Urothelium cell line (cell line): ENCODE measurements at places on chromosomes 2 and 18.

- DNase-seq = no peak
Observed at GRCh38 chr2:219079417-219079816, 18.7 kb upstream of the IHH start.

GRCh38 chr2:239064891-239065290, 217.0 kb downstream of the TWIST2 start:
- no peak for DNase-seq

DNA sequence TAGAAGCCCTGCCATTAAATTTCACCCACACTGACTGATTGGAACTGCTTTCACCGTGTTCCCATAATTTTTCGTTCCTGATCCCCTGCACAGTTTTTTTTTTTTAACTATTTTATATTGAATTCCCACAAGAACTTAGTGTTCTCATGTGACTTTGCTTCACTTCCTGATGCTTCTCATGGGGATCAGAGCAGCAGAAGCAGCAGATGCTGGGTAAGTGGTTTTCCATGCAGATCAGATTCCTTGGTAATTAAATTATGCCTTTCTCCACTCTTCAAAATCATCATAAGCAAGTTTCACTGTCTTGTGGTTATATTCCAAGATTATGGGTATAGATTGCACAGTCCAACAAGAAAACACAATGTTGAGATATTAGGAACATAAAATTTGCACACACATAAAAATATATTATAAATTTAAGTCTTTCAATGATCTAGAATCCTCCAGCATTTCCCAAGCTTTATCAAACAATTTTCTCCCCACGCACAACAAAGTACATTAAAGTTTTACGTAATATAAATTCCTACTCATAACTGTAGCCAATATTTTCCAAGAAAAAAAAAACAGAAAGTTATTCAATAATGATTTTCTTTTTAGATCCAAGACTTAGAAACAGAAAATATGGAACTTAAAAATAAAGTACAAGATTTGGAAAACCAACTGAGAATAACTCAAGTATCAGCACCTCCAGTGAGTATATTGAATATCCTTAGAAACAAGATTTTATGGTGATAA, 277.9 kb downstream of the GULP1 start:
- DNase-seq = no peak

DNA sequence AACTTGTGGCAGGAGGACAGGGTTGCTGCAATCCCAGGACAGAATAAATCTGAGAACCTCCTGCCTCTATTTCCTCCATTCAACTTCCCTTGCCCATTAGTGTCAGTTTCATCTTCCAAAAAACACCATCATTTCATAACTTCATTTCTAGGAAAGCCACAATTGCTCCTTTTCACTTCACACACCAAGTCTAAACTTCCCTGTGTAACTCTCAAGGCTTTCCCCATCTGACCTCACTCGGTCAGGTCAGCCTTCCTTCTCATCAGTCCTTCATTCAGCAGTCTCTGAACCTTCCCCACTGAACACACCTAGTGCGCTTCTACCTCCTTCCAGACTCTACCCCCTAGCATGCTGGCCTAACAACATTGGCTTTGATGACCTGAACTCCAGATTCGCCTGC, 35.8 kb downstream of the TCF7L1 start:
- no peak for DNase-seq

DNA sequence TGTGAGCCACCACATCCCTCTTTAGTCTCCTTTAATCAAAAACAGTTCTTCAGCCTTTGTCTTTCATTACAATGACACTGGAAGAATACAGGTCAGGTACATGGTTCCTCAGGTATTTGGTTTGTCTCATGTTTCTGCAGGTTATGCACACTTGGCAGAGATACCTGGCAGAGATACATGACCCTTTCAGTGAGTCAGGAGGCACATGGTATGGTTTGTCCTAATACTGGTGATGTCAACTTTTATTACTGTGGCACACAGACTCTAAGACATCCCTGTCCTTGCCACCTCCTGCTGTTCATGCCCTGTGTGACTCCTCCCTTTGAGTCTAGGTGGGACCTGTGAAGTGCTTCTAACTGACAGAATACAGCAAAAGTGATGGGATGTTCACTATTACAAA, 58.4 kb downstream of the SPIRE1 start:
- DNase-seq = peak; percentile 27

- DNase-seq = no peak
Observed at GRCh38 chr2:2877427-2877826, 500.2 kb downstream of the EIPR1 start.

GRCh38 chr2:64787698-64788097, 134.0 kb upstream of the SERTAD2 start:
- no peak for DNase-seq

GRCh38 chr2:223970343-223971128, 13.3 kb downstream of the MRPL44 start:
- DNase-seq = no peak

GRCh38 chr2:151363709-151364108, 6.3 kb downstream of the TNFAIP6 start:
- DNase-seq = peak; percentile 13

- DNase-seq = no peak
Observed at GRCh38 chr2:183543222-183543621, 419.0 kb downstream of the NUP35 start.

GRCh38 chr2:12303181-12304030, 413.3 kb upstream of the TRIB2 start:
- DNase-seq = peak; percentile 81

- DNase-seq = no peak
Observed at GRCh38 chr2:63719052-63719451, 122.6 kb upstream of the UGP2 start.

DNA sequence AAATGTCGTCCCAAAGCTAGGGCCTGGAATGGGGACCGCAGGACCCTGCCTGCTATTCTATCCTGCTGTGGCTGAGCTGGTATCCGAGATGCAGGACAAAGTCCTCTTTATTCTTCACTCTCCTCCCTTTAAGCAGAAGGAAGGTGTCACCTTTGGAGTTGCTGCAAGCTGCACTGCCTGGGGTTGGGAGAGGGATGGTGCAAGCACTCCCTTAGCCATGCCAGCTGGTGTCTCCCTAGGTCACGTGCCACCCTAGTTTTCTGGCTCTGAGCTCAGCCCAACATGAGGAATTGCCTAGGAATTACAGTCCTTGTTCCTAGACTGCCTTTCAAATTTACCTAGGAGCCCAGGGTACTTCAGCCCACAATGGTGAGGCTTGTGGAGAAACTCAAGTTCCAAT, 21.4 kb upstream of the FAM228A start:
- DNase-seq = no peak

DNA sequence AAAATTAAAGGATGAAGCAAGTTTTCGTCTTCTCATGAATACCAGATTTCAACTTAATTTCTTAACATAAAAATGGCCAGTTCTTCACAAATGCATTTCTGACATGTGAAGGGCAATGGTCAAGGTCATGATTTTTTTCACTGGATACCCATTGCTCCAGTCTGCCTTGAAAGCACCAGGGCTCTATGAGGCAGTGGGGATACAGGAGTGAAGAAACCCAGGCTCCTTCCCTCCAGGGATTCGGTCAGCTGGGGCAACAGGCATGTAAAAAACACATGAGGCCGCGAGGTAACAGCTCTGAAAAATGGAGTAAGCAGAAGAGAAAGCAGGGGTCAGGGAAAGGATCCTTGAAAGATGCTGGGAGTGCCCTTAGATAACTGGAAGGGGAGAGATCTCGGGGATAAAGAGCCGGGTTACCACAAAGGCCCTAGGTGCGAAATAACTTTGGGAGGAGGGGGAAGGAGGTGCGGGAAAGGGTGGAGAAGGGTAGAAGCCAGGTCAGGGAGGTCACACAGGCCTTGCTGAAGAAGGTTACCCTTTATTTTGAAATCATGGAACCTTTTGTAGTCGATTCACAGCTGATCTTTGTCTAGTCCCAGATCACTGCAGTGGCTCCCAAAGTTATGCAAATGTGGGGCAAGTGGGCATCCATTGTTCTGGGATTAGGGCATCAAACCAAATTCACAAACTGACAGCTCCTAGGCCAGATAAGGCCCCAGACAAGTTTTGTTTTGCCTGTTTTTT, 5.2 kb upstream of the SPRED2 start:
- no peak for DNase-seq
